ENCODE measurements at places on chromosomes 3 and 15. TPM values are rescaled to one million over a fixed set of nuclear protein-coding genes. Genes with fewer than 3 reads are reported as not detected.

GRCh38 chr3:189630767-189631372 lies 319 bp upstream of the TP63 start:
- no peak for DNase-seq

GRCh38 chr3:23709987-23710386 lies 95.8 kb upstream of the UBE2E1 start:
- DNase-seq: no peak

GRCh38 chr15:66046751-66047150 lies 177.5 kb downstream of the RAB11A start:
- no peak for DNase-seq

- no peak for DNase-seq
These were observed 169.2 kb upstream of the LYSMD4 start for GRCh38 chr15:99902248-99902928.

DNA sequence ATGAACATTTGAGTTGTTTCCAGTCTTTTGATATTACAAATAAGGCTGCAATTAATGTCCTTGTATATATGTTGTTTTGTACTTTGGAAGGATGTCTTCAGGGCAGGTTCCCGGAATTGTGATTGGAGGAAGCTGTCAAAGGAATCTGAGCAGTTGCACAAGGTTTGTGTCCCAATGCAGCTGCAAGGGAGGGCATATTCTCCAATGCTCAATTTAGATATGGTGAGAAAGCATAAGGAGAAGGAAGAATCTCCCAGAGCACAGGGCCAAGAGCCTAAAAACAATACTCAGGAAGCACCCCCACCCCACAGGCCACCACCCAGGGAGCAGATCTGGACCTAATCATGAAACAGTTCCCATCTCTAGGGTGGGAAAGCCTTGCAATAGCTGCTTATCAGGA lies 228.0 kb upstream of the LRRFIP2 start:
- DNase-seq: no peak

GRCh38 chr3:126522363-126522788 lies 1.6 kb upstream of the CHST13 start:
- peak; percentile 68 for DNase-seq

DNA sequence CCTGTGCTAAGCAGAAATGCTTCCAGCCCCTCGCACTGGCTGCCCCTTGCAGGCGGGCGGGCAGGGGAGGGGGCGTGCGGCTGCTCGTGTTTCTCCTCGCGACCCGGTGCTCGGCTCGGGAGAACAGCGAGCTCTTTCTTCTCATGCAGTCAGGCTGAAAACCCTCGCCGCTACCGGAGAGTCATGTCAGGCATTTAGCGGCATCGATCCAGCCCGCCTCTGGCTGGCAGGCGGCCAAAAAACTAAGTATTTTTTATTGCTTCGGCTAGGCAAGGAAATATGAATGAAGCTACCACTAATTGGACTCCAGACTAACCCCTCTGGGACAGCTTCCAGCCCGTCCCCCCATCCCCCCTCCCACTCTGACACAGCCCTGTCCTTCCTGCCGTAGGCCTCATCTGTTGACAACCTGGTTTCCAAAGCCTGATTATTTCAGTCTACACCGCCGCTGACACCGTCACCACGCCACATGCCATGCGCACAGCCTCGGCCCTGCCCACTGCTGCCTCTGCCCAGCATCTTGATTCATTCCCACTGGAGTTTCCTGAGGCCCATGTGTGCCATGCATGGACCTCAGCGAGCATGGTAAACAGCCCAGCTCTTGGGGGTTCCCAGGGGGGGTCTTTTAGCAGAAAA lies 35.3 kb downstream of the TLE3 start:
- DNase-seq: peak; percentile 83

- DNase-seq: no peak
These were observed 229.7 kb upstream of the BHLHE40 start for GRCh38 chr3:4749567-4750002.

- no peak for DNase-seq
These were observed 990 bp upstream of the CLDN1 start for GRCh38 chr3:190323246-190323626.

- no peak for DNase-seq
These were observed 28.4 kb upstream of the IFT57 start for GRCh38 chr3:108250626-108251025.

DNA sequence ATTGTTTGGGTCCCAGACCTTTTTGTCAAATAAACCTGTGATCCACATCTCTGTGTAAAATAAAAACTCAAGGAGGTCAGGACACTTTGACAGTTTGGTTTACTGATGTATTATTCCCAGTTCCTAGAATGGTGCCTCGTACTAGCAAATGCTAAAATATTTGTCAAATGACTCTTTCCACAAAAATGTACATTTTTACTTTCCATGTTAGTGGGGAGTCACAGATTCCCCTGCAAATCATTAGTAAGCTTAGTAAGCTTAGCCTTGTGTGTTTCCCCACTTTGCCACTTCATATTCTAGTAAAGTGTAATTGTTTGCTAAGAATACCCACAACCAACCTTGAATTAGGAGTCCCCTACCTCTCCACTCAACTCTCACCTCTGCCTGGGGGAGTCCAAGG lies 2.4 kb upstream of the MAGI1 start:
- no peak for DNase-seq

GRCh38 chr3:12959838-12960378 lies 113.3 kb downstream of the IQSEC1 start:
- DNase-seq: peak; percentile 78

DNA sequence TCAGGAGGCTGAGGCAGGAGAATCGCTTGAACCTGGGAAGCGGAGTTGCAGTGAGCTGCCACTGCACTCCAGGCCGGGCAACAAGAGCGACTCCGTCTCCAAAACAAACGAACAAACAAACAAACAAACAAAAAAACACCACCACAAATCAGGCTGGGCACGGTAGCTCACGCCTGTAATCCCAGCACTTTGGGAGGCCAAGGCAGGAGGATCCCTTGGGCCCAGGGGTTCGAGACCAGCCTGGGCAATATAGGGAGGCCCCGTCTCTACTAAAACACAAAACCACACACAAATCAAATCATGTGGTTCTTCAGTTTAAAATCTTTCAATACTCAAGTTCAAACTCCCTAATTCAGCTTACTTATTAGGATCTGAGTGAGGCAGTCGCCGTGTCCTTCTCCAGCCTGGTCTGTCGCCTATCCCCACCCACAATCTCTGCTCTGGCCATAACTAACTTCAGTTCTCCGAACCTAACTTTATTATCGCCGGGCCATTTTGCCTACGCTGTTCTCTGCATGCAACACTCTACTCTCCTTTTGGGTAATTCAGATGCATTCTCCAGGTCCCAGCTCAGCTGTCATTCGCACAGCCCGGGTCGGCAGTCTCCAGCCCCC lies 660 bp upstream of the RTF1 start:
- no peak for DNase-seq

DNA sequence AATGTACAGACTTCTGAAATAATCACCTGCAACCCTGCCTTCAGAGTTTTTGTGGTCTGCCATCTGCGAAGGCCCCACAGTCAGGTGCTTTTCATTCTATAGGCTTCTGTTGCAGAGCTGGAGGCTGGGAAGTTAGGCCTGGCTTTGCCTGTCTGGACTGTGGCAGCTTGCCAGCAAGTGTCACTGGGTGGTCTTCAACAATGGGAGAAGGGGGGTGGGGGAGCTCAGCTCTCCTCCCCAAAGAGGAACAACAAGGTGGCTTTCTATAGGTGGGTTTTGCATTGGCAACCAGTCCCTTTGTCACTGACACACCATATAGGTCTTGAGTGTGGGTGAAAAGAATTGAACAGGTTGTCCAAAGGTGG lies 7.3 kb downstream of the BOC start:
- DNase-seq: no peak

GRCh38 chr3:77321646-77322045 lies 281.7 kb downstream of the ROBO2 start:
- no peak for DNase-seq

LMAN1L gene
- 20.6 TPM for total RNA-seq

CHST2 gene
- total RNA-seq: 1.7 TPM

SST gene
- total RNA-seq: not detected

DPPA2 gene
- total RNA-seq: not detected

P2RY1 gene
- 9.5 TPM for total RNA-seq

LHFPL4 gene
- not detected for total RNA-seq

MYL3 gene
- total RNA-seq: 10,727 TPM

Measured in Right ventricle myocardium superior (tissue), 1 donor.